ENCODE measurements at places on chromosomes 12 and 14.

DNA sequence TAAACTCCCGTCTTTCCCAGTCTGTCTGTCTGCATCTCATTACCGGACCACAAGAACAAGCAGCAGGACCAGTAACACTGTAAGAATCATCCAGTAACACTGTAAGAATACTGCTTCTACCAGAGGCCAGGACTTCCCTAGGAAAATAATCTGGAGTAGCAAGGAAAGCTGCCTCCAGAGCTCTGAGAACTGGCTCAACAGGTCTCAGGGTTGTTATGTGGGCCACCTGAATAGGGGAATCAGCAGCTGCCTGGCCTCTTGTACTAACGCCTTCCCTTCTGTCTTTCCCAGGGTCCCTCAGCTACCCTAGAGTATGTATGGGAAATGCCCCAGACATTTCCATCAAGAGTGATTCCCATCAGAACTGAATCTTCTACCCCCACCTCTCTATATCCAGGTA is 954 bp upstream of the SLC39A2 start:
- DNase-seq, result no peak

- DNase-seq, result no peak
Observed at GRCh38 chr12:5244513-5244972, 187.4 kb upstream of the NTF3 start.

- DNase-seq, result no peak
Observed at GRCh38 chr12:86158956-86159355, 97.2 kb downstream of the MGAT4C start.

- DNase-seq, result no peak
Observed at GRCh38 chr12:28032811-28033537, 60.4 kb upstream of the PTHLH start.

DNA sequence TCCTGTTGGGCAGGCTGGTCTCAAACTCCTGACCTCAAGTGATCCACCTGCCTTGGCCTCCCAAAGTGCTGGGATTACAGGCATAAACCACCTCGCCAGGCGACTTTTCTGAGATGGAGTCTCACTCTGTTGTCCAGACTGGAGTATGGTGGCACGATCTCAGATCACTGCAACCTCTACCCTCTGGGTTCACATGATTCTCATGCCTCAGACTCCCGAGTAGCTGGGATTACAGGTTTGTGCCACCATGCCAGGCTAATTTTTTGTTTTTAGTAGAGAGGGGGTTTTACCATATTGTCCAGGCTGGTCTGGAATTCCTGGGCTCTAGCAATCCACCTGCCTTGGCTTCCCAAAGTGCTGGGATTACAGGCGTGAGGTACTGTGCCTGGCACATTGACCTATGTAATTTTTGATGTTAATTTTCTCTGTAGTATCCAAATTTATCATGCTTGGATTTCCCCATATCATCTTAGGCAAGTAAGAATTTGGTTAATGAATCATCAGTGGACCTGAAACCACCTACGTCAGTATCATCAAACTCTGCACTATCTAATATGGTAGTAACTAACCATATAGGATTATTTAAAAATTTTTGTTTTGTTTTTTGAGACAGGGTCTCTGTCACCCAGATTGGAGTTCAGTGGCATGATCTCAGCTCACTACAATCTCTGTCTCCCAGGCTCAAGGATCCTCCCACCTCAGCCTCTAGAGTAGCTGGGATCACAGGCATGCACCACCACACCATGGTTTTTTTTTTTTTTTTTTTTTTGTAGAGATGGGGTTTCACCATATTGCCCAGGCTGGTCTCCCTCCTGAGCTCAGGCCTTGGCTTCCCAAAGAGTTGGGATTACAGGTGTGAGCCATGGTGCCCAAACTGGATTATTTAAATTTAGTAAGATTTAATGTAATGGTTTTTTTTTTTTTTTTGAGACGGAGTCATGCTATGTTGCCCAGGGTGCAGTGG is 11.9 kb upstream of the ATP5F1B start:
- DNase-seq, result no peak

- no peak for DNase-seq
Observed at GRCh38 chr14:52315355-52315718, 1.2 kb downstream of the PTGER2 start.

GRCh38 chr14:104738375-104739019 is 14.4 kb upstream of the SIVA1 start:
- DNase-seq, result no peak

DNA sequence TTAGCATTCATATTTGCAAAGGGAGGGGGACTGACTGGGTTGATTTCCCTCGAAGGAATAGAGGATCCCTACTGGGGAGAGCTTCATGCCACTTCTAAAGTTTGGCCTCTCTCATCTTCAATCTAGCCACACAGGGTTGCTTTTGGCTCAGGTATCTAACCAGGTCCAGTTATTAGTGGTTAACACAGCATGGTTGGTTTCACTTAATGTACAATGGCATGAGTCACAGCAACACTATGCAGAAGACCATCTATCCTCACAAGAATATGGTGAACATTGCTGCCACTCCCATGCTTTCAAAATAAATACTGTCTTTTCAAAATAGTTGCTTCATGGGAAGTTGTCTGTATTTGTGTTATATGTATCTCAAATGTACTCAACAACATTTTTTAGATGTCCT is 6.6 kb upstream of the RAB3IP start:
- no peak for DNase-seq

DNA sequence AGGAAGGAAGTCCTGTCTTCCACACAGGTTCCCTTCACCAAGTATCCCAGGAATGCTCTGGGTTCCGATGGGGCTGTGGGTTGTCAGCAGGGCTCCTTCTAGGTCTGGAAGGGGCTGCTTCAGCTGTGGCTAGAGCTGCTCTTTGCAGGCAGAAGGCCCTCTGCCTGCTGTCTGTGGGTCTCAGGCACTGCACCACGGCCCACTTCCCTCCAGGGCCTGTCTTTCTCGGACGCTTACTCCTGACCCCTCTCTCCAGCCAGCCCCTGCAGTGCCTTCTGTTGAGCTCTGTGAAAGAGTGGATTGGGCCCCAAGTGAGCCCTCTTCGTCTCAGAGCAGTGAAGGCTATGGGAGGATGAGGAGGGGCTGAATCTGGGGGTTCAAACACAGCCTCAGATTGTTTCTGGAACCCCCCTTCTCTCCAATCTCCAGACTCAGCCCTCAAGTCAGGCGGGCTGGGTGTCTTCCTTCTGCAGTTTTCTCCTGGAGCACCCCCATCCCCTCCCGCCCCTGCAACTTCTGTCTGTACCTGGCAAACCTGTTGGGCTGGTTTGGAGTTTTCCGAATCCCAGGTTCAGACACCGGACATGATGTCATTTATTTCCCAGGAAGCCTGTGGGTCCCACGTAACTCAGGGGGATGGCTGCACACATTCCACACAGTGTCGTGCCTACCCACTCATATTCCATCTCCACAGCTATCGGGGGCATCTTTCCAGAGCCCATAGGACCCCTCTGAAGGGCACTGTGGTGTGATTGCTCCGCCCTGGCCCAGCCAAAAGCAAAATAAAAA is 24.9 kb upstream of the SPPL3 start:
- DNase-seq, result no peak

DNA sequence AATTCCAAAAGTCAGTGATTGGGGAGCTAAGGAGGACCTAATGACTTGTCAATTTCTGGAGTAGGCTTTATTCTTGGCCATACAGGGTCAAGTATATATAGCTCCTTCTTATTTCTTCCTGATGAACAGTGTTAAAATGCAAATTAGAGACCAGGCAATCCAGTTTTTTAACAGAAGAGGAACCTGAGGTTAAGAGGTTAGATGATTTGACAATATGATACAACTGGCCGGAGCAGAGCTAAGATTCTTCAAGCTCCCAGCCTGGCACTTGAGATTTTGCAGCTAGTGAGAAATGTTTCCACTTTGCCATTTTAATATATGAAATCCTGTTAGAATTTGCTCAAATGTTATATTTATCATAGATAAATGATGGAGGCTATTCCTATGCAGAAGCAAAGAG is 204.0 kb downstream of the SSPN start:
- no peak for DNase-seq

DNA sequence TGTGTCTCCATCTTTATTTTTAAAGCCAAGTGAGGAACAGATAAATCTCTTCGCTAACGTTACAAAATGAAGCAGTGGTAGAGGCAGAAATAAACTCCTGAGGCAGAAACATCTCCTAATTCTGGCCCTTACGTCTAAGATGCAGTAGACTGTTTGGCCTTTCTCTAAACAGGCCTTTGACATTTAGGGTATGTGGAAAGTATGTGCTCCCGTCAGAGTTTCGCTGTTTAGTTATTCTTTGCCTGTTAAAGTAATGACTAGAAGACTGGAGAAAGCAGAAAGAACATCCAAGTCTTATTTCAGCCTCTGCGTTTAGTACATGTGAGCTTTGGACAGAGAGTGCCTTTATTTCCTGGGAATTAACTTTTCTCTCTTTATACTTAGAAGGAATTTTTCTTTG is 216.6 kb downstream of the RAD51B start:
- no peak for DNase-seq

DNA sequence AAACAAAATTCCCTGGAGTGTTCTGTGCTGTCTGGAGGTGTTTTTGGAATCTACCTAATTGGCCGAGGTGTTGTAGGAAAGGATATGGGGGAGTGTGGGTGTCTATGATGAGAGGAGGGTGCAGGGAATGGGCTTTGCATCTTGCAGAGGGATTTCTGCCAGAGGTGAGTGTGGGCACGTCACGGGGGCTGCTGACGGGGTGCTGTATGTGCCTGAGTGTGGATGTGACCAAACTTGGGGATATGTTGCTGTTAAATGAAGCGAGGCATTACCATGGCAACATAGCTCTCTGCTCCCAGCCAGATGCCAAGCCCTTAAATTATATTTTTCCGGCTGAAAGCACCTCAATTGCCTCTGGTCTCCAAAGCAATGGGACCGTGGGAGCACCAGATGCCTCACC is 44.3 kb upstream of the SPTLC2 start:
- DNase-seq, result no peak

GRCh38 chr12:1914114-1914911 is 4.1 kb downstream of the CACNA2D4 start:
- DNase-seq, result no peak

DNA sequence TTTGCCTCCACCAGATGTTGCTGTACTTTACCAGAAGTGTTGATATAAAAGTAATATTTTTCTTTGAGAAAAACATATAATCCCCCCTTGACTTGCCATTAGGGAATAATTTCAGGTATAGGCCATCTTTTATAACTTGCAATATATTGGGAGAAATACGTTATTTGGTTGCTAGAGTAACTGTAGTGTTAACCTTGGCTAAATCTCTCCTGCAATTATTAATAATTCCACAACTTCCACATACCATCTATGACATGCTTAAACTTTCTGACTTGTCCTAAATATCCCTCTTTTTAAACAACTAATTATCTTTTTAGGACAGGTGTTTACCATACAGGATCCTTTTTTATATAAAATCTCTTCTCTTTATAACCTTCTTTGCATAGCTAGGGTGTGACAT is 1048.2 kb downstream of the SLC16A7 start:
- DNase-seq, result no peak

DNA sequence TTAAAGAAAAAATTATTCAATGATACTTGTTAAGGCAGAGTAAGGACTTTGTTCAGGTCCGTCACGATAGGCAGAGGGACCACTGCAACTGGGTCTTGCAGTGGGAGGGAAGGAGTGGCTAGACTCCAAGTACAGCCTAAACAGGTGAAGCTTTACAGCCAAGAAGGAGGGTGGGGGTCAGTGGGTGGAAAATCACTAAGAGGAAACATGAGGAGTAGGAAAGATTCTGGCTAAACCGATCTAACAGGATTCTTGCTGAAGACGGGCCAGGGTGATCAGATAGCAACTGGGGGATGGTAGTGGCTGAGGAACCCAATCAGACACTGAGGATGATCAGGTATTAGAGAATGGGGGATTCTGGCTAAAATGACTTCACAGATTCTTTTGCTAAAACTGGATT is 100.2 kb downstream of the TTC7B start:
- DNase-seq, result no peak

DNA sequence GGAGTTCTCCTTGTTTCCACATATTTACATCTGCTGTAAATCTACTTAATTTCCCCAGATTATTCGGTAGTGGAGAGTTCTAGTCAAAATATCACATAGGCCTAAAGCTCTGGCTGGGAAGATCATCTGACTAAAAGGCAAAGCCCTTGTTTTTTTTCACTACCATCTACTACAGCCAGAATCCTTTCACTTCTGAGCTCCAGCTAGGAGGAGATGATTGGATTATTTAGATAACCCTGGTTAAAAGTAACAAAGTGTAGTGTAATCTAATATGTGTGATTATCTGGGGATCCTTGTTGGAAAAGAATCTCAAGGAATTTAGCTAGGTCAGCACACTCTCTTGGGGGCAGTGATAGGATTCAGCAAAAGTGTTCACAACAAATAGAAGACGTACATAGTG is 125.4 kb downstream of the DYRK2 start:
- no peak for DNase-seq

DNA sequence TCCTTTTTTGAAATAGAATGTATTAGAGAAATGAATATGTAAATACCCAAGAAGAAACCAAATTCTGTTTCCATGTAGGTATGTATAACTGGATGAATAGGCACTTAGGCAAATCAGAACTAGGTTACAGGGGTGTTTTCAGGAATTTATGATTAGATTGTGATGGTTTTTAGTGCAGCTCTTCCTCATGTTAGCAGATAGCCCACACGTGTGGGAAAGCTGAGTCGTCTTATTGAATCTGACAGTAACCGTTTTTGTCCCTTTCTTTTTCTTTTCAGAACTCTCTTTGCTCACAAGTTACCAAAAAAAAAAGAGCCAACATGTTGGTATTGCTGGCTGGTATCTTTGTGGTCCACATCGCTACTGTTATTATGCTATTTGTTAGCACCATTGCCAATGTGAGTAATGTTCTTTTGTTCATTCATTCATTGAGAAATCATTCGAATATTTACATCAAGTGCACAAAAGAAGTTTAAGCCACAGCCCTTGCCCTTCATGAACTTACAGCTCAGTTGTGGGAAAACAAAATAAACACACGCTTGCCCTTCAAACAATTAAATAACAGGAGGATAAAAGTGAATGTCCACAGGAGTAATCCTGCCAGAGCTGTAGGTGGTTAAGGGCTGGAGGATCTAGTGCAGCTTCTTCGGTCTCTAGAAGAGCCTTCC is 14.8 kb downstream of the EMP1 start:
- DNase-seq, result no peak

GRCh38 chr14:105392131-105393090 is 5.9 kb upstream of the TEX22 start:
- no peak for DNase-seq

GRCh38 chr14:88895116-88895515 is 70.7 kb downstream of the TTC8 start:
- no peak for DNase-seq

DNA sequence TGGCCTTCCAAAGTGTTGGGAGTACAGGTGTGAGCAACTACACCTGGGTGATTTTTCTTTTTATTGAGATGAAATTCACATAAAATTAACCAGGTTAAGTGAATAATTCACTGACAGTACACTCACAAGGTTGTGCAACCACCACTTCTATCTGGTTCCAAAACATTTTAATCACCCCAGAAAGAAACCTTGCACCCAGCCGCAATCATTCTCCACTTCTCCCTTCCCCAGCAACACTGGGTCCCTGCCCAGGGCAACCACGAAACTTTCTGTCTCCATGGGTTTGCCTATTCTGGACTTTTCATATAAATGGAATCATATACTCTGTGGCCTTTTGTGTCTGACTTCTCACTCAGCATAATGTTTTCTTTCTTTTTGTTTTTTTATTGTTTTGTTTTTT is 26.3 kb upstream of the MLXIP start:
- DNase-seq, result no peak

- DNase-seq, result no peak
Observed at GRCh38 chr14:22163051-22163450, 426.0 kb downstream of the DAD1 start.

GRCh38 chr12:68806488-68807237 is 1.3 kb upstream of the MDM2 start:
- DNase-seq, result no peak
